ENCODE measurements at places on chromosomes 3 and 15. TPM values are rescaled to one million over a fixed set of nuclear protein-coding genes. Genes with fewer than 3 reads are reported as not detected.
A peak's percentile ranks its signal among the peaks of the same experiment; 100 is the strongest.

The MUC4 gene
- not detected for total RNA-seq

The ROPN1 gene
- not detected for total RNA-seq

The TGM4 gene
- total RNA-seq, result not detected

The RGMA gene
- total RNA-seq, result 12.4 TPM

DNA sequence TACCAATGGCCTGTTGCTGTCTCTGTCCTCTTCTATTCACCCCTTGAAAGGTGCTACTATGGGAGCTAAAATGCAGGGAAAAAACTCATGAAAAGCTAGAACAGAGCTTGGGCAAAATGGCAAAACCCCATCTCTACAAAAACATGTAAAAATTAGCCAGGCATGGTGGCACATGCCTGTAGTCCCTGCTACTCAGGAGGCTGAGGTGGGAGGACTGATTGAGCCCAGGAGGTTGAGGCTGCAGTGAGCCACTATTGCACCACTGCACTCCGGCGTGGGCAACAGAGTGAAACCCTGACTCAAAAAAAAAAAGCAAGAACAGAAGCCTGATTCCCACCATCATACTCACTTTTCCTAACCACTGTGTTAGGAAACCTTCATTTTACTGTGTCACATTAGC is 1.9 kb downstream of the MAP4 start:
- DNase-seq, result no peak
- no peak overlapping the region for H3K4me3 ChIP-seq
- no peaks in the 10 kb centered on the region for H3K36me3 ChIP-seq
- H3K27ac ChIP-seq, result peak overlapping the region; percentile 73
- peaks cover 69% of the 10 kb centered on the region for H3K4me1 ChIP-seq

- H3K27me3 ChIP-seq, result no peaks in the 10 kb centered on the region
- no peak for DNase-seq
- H3K36me3 ChIP-seq, result peaks cover 47% of the 10 kb centered on the region
- H3K4me3 ChIP-seq, result no peak overlapping the region
- no peak overlapping the region for H3K27ac ChIP-seq
- no peaks in the 10 kb centered on the region for H3K4me1 ChIP-seq
Observed at GRCh38 chr3:49279376-49279775, 2.3 kb upstream of the C3orf62 start.

GRCh38 chr3:151443583-151443982 is 17.3 kb downstream of the IGSF10 start:
- H3K36me3 ChIP-seq, result no peaks in the 10 kb centered on the region
- H3K27ac ChIP-seq, result no peak overlapping the region
- H3K4me1 ChIP-seq, result no peaks in the 10 kb centered on the region
- H3K4me3 ChIP-seq, result no peak overlapping the region
- H3K27me3 ChIP-seq, result peaks cover 11% of the 10 kb centered on the region
- no peak for DNase-seq

DNA sequence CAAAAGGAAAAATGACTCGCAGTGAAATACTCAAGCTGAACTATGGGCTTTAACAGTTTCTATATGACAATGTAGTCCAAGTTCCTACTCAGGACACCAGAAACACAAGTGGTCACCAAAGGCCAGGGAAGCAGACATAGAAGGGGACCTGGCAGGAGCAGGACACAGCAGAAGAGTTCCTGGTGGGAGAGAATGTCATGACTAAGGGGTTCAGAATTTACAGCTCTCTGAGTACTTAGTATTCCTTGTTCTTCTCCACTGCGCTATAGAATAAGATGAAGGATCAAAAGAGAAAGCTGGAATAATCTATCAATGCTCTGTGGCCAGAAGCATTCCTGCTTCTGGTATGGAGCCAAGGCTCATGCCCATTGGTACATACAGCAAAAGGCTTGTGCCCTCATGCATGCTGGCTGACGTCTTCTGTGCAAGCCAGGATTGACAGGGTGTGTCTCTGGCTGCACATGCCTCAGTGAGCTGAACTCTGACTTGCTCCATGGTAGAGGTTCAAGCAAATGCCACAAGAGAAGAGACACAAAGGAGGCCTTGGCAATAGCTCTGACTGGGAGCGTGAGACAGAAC is 128.7 kb upstream of the SLC2A2 start:
- H3K27ac ChIP-seq, result no peak overlapping the region
- no peak for DNase-seq
- H3K27me3 ChIP-seq, result no peaks in the 10 kb centered on the region
- peaks cover 17% of the 10 kb centered on the region for H3K4me1 ChIP-seq
- no peak overlapping the region for H3K4me3 ChIP-seq
- H3K36me3 ChIP-seq, result peaks cover 33% of the 10 kb centered on the region

DNA sequence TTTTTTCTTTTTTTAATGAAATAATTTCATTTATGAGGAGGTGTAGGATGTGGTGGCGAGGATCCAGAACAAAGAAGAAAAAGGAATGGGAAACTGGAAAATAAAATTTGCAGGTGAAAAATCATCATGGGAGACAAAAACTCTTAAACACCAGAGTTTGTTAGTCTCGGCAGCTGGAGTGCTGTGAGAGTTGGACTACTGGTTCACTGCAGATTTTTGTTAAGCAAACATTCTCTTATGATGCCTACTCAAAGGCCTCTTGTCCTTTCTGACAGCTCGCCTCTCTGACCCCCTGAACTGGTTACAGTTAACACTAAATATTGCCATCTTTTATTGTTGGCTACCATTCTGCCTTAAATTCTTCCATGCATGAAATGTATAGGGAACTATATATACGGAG is 152.4 kb upstream of the DPH6 start:
- peaks cover 43% of the 10 kb centered on the region for H3K4me1 ChIP-seq
- DNase-seq, result no peak
- H3K36me3 ChIP-seq, result peaks cover 4% of the 10 kb centered on the region
- peak overlapping the region; percentile 69 for H3K27ac ChIP-seq
- no peak overlapping the region for H3K4me3 ChIP-seq

- H3K4me1 ChIP-seq, result peaks cover 8% of the 10 kb centered on the region
- peak overlapping the region; percentile 25 for H3K27ac ChIP-seq
- H3K4me3 ChIP-seq, result no peak overlapping the region
- no peak for DNase-seq
- peaks cover 7% of the 10 kb centered on the region for H3K36me3 ChIP-seq
Observed at GRCh38 chr15:30670056-30670455, 44.1 kb downstream of the ARHGAP11B start.

GRCh38 chr3:136381051-136381450 is 130.9 kb downstream of the PCCB start:
- H3K4me3 ChIP-seq, result no peak overlapping the region
- DNase-seq, result no peak
- peaks cover 14% of the 10 kb centered on the region for H3K36me3 ChIP-seq
- H3K4me1 ChIP-seq, result no peaks in the 10 kb centered on the region

DNA sequence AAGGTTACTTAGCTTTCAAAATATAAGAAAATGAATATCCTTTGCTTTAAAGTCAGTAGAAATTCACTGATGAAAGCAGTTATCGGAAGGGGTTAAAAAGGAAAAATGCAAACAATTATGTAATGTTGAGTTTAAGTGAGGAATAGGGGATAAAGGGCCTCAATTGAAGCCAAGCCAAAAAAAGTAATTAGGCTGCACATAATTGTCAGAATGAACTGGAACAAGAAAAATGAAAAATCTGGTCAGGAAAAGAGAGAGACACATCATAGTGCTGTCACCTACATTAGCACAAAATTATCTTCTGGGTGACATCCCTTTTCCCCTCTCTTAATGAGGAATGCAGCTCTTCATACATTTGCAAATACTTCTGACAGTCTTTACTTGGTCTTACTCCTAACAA is 48.8 kb upstream of the PIK3R4 start:
- H3K4me3 ChIP-seq, result no peak overlapping the region
- no peaks in the 10 kb centered on the region for H3K4me1 ChIP-seq
- no peak for DNase-seq
- peaks cover 20% of the 10 kb centered on the region for H3K27me3 ChIP-seq

DNA sequence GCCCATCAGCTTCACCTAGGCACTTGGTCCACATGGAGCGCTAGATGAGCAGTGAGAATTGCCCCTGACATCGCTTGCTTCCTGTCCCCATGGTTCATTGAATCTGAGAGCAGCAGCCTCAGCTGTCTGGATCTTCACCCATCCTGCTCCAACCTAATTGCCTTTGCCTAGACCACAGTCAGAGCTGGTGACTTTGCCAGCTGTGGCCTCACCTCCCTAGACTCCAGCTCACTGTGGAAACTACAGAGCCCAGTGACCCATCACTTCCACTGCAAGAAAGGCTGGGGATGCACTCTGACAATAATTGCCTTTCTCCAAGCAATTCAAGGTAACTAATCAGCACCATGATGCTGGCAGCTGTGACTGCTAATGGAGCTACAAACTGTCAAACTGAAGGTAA is 30.6 kb upstream of the SLC6A1 start:
- peaks cover 27% of the 10 kb centered on the region for H3K4me1 ChIP-seq
- DNase-seq, result no peak
- no peak overlapping the region for H3K4me3 ChIP-seq
